ENCODE measurements at places on chromosomes 4 and X.

- no peak for DNase-seq
These were observed 152.6 kb downstream of the VCX3A start for GRCh38 chrX:6382284-6382683.

- DNase-seq: no peak
These were observed 67.2 kb upstream of the HOPX start for GRCh38 chr4:56748271-56748670.

DNA sequence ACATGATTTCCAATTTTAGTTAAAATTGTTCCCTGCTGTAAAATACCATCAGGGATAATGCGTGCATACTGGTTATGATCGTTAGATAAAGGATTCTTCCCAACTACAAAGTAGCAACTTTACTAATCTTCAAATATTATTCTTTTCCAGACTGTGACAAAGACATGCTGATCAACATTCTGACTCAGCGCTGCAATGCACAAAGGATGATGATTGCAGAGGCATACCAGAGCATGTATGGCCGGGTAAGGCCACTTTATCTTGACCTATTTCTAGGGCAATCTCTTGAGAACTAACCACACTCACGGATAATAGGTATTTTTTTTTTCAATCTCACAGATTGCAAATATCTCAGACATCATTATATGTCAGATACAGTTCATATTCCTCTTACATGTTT, 47.0 kb downstream of the ANXA10 start:
- no peak for DNase-seq

GRCh38 chrX:130171446-130172126, at the start of gene RAB33A:
RAB33A (plus strand) TSS chrX:130171962; CDS start chrX:130172063, 101 bp downstream.
- DNase-seq: peak; percentile 75

DNA sequence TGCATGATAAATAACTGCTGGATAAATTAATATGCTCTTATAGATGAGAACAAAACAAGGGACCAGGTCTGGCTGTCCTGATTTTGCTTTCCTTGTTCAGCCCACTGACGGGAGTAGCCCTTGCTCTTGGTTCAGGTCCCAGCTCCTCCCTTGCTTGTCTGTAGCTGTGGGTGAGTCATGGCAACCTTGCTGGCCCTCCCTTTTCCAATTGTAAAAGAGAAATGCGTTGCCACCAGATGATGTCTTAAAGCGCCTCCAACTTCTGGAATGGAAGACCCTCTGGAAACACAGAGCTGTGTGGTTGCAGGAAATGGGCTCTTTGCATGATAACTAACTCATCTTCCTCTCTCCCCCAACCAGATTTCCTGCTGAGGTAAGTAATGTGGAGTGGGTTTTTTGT, 171.4 kb downstream of the AASDH start:
- no peak for DNase-seq

DNA sequence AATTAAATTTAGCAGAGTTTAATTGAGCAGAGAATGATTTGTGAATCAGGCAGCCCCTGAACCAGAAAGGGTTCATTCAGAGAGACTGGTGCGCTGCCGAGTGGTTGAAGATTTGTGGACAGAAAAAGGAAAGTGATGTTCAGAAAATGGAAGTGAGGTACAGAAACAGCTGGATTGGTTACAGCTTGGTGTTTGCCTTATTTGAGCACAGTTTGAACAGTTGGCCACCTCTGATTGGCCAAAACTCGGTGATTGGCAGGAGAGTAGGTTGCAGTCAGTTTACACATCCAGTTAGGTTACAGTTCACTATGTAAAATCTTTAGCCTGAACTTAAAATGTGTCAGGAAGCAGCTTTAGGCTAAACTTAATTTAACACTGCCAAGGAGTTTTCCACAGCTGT, 14.9 kb downstream of the MID1IP1 start:
- no peak for DNase-seq

DNA sequence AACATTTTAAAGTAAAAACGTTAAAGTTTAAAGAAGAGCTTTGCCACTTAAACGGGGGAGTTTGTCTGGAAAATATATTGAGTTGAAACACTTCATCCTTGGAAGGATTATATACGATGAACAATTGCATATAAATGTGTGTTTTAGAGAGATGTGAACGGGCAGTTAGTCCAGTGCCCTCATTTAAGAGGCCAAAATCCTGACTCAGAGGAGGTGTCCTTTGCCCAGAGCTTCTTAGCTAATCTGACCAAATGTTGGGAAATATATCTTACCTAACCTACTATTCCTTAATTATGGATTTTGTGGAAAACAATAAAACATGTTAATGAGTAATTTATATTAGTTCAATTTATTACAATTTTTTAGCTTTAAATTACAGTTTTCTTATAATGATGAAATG, 327.2 kb upstream of the DIPK2B start:
- DNase-seq: no peak

DNA sequence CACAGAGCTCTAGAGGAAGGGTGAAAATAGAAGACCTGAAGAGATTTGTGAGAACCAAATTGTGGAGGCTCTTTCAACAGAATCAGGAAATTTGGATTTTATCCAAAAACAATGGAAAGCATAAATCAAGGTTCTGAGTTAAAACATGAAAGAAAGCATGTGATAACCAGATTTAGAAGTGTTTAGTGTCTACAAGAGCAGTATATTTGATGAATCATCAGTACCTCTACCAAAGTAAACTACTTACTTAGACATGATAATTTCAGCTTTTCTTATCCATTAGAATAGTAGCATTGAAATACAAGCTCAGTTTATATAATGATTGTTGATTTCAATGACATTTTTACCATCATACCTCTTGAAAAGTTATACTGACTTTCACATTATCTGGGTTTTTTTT, 25.9 kb upstream of the INTU start:
- DNase-seq: no peak

GRCh38 chr4:83906561-83906960, 370.7 kb downstream of the GPAT3 start:
- DNase-seq: no peak

- DNase-seq: no peak
These were observed 6.0 kb downstream of the SEL1L3 start for GRCh38 chr4:25856756-25857155.

- DNase-seq: no peak
These were observed 17.5 kb downstream of the PALLD start for GRCh38 chr4:168514249-168514852.

- no peak for DNase-seq
These were observed 381.1 kb upstream of the MAGEB2 start for GRCh38 chrX:29834311-29834710.

GRCh38 chr4:140688711-140689598, 67.2 kb downstream of the TBC1D9 start:
- no peak for DNase-seq

DNA sequence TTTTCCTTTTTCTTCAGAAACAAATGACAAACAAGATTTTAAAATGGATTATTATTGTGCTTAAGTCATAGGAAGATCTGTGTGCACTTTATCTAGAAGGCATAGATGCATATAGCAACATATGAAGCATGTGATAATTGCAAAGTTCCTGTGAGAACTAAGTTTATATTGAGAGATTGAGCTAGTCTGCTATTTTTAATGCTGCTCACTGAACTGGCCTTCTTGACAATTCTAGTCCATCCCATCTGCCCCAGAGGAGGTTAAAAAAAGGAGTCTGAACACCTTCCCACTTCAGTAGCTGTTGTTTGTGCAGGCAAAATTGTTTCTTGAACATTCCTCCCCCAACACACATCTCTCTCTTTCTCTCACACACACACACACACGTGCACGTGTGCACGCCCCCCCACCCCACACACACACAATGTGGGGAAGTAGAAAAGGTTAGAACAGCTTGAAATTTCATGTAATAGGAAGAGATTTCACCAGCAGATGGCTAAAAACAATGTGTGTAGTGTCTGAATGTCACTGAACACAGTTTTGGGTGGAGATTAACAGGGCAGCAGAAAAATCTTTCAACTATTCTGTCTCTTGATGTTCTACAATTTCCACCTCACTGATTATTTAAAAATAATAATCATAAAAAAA, 108.0 kb downstream of the GPM6A start:
- DNase-seq: no peak

GRCh38 chr4:34362654-34363053, 1881.7 kb downstream of the ARAP2 start:
- DNase-seq: no peak

DNA sequence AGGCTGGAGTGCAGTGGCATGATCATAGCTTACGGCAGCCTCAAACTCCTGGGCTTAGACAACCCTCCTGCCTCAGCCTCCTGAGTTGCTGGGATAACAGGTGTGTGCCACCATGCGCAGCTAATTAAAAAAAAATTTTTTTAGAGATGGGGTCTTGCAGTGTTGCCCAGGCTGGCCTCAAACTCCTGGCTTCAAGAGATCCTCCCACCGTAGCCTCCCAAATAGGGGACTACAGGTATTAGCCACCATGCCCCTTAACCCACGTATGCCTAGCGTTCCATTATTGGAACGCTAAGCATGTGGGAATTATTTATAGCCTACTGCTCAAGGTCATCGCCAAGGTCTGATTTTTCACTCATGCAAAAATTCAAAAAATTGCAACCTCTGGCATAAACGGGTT, 20.3 kb upstream of the UBE2D3 start:
- no peak for DNase-seq

GRCh38 chr4:144967161-144967560, 130.8 kb downstream of the ANAPC10 start:
- no peak for DNase-seq

DNA sequence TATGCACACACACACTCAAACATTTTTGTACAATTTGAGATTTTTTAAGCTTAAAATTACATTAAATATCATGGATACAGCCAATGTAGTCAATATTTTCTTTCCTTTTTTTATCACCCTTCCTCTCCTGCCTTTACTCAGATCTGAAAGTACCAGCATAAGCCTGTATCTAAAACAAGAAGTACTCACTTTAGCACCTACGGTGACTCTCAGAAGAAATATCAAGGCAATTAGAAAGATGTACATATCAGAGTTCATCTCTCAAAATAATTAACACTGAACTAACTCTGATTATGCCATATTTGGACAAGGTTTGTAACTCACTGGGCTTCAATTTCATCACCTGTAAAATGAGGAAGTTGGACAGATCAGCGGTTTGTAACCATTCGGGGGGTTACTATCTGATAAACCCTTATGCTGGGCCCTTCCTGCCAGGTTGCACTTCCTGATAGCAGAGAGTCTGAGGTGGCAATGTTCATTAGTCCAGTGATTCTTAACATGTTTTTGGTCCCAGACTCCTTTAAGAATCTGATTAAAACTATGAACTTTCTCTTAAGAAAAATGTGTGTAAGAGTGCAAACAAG, 5.7 kb upstream of the GPR174 start:
- no peak for DNase-seq
